ENCODE measurements at places on chromosomes 1 and 21.
A peak's percentile ranks its signal among the peaks of the same experiment; 100 is the strongest.

DNA sequence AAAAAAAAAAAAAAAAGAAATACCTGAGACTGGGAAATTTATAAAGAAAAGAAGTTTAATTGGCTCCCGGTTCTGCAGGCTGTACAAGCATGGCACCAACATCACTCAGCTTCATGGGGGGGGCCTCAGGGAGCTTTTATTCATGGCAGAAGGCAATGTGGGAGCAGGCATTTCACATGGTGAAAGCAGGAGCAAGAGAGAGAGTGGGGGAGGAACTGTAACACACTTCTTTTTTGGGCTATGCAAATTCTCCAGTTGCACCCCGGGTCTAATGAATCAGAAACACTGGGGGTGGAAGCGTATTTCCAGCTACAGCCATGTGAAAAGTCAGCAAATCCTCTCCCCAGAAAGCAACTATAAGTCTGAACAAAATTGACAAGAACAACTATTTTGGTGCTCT is 11.8 kb upstream of the SOD1 start:
- DNase-seq, result no peak

- DNase-seq, result no peak
Observed at GRCh38 chr1:19640363-19641316, 3.5 kb upstream of the NBL1 start.

- DNase-seq, result no peak
Observed at GRCh38 chr1:192632641-192633532, 3.1 kb upstream of the RGS13 start.

- no peak for DNase-seq
Observed at GRCh38 chr1:145985502-145986439, 10.6 kb downstream of the TXNIP start.

DNA sequence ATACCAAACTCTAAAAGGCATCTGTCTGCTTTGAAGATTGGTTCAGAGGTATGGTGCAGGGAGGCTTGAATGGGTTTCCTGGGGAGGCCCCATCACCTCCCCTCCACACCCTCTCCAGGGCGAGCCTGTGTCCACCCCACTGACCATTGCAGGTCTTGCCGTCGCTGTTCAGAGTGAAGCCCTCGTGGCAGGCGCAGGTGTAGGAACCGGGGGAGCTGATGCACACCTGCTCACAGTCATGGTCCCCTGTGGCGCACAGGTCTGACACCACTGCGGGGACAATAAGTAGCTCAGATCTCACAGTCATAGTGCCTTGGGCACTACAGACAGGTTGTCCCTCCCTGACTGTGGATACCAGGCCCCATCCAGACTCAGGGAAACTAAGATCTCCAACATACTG is 6.7 kb downstream of the MATN1 start:
- no peak for DNase-seq

DNA sequence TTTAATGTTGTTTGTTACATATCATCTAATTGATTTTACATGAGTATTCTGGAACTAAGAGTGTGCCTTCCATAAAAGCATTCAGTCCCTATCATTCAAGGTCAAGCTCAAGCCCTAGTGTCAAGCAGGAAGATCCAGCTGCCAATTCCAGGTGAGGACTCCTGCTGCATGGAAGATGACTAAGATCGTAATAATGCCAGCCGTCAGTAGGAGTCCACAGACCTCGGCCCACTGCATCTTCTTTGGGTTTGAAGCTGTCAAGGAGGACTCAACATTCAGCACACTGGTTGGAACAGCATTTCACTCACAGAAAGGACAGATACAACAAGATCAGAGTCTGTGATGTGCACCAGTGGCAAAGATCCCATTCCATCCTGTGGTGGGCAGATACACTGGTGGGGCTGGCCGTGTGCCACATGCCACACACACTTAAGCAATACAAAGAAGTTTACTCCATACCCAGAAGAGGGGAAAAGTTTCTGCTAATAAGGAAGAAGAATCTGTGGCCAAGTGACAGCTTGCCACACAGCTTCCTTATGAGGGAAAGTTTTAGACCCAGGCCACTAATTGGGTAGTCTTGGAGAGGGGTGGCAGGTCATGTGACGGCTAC is 160.4 kb downstream of the PIK3R3 start:
- DNase-seq, result no peak

DNA sequence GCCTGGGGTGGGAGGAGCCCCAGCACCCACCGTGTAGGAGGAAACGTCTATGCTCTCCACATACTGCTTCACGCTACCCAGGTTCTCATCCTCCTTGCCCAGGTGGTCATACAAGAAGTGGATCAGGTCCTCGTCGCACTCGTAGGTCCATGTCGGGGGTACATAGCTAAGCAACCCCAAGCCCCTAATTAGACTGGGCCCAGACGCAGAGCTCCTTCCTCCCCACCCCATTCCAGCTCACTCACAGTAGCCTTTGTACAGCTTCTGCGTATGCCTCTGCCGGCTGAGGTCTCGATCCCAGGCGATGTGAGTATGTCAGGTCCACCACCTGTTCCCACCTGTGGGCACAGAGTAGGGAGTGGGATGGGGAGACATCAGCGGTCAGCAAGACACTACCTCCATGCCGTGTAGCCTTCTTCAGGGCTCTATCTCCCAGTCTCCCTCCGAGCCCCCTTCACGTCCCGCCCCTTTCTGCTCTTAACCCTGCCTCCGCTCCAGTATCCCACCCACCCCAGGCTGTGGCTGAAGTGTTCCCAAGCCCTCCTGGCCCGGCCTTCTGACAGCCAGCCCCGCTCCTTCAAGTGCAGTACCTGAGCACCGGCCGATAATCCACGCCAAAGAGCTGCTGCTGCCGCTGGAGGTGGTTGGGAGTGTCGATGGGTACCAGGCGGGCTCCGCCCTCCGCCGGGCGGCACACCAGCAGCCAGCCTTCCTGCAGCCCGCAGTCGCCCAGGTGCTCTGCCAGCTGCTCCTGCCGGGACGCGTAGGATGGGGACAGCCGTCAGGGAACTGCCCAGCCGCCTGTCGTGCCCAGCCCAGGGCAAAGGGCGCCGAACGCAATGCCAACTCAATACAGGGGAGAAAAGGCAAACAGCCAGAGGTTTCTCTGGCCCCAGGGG is 919 bp downstream of the HECTD3 start:
- DNase-seq, result no peak

- no peak for DNase-seq
Observed at GRCh38 chr1:236854605-236854983, 59.5 kb downstream of the MTR start.

DNA sequence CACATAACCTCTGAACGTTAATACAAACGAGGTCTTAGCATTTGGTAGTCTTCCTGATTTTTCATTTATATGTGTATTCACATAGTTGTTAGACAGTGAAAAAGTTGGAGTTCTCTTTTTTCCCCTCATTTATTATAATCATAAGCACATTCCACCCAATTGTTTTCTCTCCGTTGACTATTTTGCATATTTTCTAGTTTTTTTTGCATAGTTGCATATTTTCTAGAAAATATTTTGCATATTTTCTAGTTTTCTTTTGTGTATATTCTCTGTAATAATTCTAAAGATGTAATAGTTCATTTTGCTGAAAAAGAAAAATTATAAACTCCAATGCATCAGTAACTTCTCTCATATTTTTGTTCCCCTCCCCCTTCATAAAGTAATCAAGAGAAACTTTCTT is 47.5 kb downstream of the FYB2 start:
- no peak for DNase-seq

DNA sequence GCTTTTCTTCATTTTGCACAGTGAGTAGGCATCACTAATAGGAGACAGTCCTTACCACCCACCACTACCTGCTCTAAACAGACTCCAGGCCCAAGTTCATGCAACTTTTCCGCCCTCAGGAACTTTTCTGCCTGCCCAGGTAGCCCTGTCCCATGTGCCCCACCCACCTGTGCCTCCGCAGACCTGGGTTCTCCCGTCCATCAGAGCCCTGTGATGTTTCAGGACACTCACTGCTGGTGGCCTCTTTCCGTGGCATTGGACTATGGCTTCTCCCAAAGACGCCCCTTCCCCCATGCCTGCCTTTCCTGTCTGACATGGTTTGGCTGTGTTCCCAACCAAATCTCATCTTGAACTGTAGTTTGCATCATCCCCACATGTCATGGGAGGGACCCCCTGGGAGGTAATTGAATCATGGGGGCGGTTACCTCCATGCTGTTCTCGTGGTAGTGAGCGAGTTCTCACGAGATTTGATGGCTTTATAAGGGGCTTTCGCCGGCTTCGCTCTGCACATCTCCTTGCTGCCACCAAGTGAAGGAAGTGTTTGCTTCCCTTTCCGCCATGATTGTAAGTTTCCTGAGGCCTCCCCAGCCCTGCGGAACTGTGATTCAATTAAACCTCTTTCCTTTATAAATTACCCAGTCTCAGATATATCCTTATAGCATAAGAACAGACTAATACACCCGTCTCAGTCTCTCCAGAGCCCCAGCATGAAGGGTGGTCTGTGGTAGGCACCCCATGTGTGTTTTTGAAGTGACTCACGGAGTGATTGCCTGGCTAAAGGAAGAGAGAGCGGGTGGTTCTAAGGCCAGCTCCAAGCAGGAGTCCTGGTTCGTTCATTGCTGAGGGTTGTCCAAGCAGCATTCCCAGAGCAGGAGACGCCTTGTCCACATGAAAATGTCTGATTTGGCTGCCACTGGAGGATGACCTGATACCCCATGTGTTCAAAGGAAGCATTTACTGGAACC is 86.0 kb upstream of the ZBTB40 start:
- no peak for DNase-seq

DNA sequence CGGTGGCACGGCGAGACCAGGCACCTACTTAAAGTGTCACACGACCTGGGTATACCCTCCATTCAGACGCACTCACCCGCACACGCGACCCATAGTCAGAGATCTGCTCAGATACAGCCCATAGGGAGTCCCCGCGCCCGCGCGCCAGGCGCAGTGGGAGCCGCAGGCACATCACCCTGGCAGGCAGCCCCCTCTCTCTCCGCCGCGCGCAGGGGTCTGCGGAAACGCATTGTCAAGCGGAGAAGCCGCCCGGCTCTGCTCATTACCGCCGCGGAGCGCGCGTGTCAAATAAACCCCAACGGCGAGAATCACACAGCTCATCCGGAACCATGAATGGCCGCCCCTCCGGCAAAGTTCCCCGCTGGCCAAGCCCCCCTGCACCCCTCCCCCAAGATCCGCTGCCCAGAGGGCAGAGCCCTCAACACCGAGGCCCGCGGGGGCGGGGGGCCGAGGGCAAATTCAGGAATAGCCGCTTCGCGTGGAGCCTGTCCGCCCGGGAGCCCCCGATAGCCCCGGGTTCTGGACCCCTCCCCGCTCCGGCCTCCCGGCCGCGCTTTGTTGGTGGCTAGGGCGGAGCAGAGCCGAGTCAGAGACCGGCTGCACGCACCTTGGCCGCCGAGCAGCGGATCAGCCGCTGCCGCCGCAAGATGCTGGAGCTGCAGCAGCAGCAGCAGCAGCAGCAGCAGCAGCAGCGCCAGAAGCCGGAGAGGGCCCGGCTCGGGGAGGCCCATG is 522 bp downstream of the LRP8 start:
- peak; percentile 63 for DNase-seq

- no peak for DNase-seq
Observed at GRCh38 chr1:113804421-113805255, 7.6 kb downstream of the RSBN1 start.

GRCh38 chr1:55064071-55064581 is 24.8 kb downstream of the PCSK9 start:
- DNase-seq, result no peak

- DNase-seq, result no peak
Observed at GRCh38 chr1:100152271-100152670, 19.3 kb downstream of the TRMT13 start.

- no peak for DNase-seq
Observed at GRCh38 chr1:197224160-197224559, 43.9 kb upstream of the CRB1 start.

DNA sequence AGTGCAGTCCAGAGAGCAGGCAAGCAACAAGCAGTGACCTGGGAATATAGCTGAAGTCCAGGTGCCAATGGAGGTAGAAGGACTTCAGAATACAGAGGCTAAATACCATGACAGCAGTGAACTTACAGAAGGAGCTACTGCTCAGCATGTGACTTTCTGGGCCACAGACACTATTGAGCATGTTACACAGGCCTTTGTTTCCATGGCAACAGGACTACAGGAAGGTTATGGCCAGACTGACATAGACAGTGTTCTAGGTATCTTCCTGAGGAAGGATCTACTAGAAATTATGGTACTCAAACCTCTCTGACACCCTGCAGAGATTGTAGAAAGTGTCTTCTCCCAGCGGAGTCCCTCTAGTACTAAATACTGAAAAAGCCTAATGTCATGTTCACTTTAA is 11.0 kb downstream of the OR2M5 start:
- DNase-seq, result no peak

GRCh38 chr1:212007886-212008285 is 27.5 kb downstream of the INTS7 start:
- no peak for DNase-seq

DNA sequence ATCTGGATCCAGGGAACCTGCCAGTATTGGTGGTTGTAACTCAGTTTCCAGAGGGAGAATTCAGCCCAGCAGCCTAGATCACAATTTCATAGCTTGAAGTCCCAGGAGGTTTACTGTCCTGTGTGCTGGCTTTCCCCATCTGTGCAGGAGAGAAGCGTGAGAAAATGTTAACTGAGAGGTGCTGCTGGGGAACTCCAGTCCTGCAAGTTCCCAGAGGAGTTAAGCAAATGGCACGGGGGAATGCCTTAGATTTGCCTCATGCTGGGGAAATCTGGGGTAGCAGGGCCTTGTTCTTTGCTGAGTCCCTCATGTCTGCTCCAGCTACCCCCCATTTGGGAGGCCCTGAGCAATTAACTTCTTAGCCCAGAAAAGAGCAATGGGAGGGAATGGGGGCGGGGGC is 25.1 kb upstream of the SLAMF6 start:
- no peak for DNase-seq

DNA sequence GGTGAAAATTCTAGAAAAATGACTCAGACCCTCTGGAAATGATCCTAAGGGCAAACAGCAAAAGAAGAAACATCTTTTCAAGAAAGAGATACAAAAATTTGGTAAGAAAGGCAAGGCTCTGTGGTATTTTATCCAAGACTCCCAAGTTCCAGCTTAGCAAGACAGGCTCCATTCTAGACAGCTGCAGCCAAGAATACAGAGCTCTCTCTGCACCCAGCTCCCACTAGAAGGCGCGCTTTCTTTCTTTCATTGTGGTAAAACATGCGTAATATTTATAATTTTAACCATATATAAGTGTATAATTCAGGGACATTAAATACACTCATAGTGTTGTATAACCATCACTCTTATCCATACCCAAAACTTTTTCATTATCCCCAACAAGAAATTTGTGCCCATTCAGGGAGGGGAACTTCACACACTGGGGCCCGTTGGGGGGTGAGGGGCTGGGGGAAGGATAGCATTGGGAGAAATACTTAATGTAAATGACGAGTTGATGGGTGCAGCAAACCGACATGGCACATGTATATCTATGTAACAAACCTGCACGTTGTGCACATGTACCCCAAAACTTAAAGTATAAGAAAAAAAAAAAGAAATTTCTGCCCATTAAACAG is 2.2 kb upstream of the HFM1 start:
- DNase-seq, result no peak

- DNase-seq, result no peak
Observed at GRCh38 chr1:162629077-162629627, 3.1 kb upstream of the DDR2 start.

DNA sequence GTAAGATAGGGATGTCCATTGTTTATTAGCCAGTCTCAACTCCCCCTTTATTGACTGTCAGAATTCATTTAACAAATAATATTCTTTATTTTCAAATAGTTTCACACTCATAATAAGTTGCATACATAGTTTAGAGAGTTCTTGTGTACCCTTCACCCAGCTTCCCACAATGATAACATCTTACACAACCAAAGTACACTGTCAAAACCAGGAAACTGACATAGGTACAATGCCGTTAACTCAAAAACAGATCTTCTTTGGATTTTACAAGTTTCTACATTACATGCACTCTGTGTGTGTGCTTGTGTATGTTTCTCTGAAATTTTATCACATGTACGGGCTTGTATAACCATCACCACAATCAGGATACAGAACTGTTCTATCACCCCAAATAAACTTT is 64.4 kb upstream of the IFNLR1 start:
- DNase-seq, result no peak

Measured in neural crest cell (in vitro differentiated cells).